AG04449 (cell line): ENCODE measurements at places on chromosomes 3 and 15.

- DNase-seq, result no peak
Observed at GRCh38 chr3:186510374-186511079, 33.7 kb downstream of the CRYGS start.

- DNase-seq, result no peak
Observed at GRCh38 chr3:104598848-104599511, 767.7 kb upstream of the ALCAM start.

DNA sequence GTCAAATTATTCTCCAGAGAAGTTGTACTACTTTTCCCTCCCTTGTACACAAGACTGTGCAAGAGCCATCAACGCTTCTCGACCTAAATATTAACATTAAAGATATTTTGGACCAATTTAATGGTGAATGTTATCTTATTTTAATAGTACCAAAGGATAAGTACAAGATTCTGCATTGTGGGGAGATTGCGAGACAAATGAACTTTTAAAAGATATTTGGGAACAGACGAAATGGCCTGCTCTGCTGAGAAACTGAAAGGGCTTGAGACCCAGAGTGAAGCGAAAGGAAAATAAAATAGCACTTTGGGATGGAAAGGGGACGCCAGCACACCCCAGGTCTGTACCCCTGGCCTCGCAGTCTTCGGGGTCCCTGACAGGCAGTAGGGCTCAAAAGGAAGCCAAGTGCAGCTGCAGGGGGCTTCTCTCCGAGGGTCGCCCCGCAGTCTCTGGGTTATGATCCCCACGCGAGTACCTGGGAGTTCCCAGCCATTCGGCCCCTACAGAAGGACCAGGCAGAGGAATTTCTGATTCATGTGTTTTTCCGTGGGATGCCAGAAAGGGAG, 97.6 kb upstream of the VGLL3 start:
- no peak for DNase-seq

- no peak for DNase-seq
Observed at GRCh38 chr3:53948174-53948573, 56.5 kb upstream of the SELENOK start.

DNA sequence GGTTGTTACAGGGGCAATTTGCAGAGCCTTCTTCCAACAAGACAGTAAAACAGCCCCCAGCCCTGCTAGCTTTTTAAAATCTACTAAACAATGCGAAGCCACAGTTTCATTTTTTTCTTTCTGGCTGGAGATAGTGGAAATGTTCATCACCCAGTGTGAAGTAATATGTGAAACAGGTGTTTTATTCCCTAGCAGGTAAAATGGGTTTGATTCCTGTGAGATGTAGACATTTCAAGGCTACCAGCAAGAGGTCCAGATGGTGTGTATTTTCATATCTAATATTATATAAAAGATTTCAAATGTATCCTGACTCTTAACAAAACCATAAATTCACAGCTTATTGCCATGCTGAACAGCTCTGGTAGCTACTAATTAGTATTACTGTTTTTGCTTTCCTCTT, 160.3 kb downstream of the SATB1 start:
- DNase-seq, result no peak

- DNase-seq, result no peak
Observed at GRCh38 chr3:64741341-64741740, 53.5 kb upstream of the ADAMTS9 start.

DNA sequence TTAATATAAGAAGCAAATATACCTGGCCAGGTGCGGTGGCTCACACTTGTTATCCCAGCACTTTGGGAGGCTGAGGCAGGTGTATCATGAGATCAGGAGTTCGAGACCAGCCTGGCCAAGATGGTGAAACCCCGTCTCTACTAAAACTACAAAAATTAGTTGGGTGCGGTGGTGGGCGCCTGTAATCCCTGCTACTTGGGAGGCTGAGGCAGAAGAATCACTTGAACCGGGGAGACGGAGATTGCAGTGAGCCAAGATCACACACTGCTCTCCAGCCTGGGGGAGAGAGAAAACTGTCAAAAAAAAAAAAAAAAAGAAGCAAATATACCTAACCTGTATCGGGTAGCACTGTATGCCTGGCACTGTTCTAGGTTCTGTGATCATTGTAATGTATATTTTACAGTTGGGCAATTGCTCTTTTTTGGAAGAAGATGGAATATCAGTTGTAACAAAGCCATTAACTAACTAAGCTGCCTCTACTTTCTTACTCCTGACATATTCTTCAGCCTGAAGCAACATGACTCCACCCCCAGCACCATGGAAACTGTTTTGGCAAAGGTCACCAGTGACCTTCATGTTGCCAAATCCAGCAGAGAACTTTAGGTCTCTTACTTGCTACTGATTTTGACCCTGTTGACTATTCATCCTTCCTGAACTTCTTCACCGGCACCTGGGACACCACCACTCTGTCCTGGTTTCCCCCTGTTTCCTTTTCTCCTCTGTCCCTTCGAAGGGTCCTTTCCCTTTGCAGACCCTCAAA, 203.8 kb downstream of the RPLP1 start:
- no peak for DNase-seq
